ENCODE measurements at places on chromosomes 13 and 19.
A peak's percentile ranks its signal among the peaks of the same experiment; 100 is the strongest.

- H3K4me1 ChIP-seq = peaks cover 20% of the 10 kb centered on the region
- no peak within 1 kb of the TSS for H3K4me3 ChIP-seq
- DNase-seq = no peak
- peaks cover 46% of the 10 kb centered on the region for H3K27me3 ChIP-seq
Measured at GRCh38 chr19:14061751-14062557, at the start of gene PALM3. TSS of gene PALM3 (minus strand) at chr19:14062076. CDS start at chr19:14061980, 96 bp downstream.

DNA sequence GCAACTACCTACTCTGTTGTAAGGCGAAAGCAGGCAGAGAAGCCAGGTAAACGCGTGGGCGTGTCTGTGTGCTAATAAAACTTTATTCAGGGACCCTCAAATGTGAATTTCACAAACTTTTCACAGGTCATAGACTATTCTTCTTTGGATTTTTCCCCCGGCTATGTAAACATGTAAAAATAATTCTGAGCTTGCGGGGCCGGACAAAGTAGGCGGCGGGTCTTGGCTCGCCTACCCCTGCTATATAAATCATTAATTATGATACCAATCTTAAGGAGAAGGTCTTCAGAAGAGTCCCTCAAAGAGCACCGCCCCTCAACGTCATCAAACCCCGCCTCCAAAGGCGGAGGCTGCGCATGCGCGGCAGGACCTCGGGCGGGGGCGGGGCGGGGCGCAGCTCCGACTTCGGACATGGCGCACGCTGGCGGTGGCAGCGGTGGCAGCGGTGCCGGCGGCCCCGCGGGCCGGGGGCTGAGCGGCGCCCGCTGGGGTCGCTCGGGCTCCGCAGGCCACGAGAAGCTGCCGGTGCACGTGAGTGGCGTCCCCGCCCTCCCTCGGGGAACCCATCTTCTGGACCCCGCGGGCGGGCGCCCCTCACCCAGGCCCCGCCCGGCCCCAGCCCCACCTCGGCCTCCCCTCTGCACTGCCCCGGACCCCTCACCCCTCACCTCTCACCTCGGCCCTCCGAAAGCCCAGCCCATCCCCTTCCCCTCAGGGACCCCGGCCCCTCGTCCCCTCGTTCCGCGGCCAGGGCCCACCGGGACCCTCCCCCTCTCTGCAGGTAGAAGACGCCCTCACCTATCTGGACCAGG lies at the start of gene SIN3B:
TSS of gene SIN3B (plus strand) at position 389 of the 812 bp plus-strand sequence. CDS start at position 412, 23 bp downstream.
- peaks cover 29% of the 10 kb centered on the region for H3K4me1 ChIP-seq
- no peaks in the 10 kb centered on the region for H3K36me3 ChIP-seq
- H3K27ac ChIP-seq = peak within 1 kb of the TSS; percentile 76
- peaks cover 17% of the 10 kb centered on the region for H3K27me3 ChIP-seq
- DNase-seq = peak; percentile 97

DNA sequence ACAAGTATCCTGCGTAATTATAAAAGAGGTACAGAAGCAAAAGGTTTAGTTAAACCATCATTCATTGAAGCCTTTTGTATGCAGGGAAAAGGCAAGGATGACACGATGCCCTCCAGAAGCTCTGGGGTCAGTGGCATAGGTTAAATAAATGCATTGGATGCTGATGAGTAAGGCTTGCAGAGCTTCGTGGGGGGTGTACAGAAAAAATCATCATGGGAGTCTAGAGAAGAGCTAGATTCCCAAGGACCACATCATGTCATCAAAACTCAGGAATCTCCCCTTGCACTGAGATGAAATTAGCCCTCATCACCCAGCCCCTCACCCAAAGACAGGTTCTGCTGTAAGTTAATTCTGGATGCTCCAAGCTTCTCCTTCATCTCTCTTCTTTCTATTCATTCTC lies 8.3 kb downstream of the FPR1 start:
- peaks cover 8% of the 10 kb centered on the region for H3K27me3 ChIP-seq
- no peak overlapping the region for H3K4me3 ChIP-seq
- H3K4me1 ChIP-seq = no peaks in the 10 kb centered on the region
- no peaks in the 10 kb centered on the region for H3K36me3 ChIP-seq
- H3K27ac ChIP-seq = no peak overlapping the region

- peak; percentile 47 for DNase-seq
- no peak overlapping the region for H3K27ac ChIP-seq
Measured at GRCh38 chr19:57099199-57099661, 20.6 kb upstream of the USP29 start.

DNA sequence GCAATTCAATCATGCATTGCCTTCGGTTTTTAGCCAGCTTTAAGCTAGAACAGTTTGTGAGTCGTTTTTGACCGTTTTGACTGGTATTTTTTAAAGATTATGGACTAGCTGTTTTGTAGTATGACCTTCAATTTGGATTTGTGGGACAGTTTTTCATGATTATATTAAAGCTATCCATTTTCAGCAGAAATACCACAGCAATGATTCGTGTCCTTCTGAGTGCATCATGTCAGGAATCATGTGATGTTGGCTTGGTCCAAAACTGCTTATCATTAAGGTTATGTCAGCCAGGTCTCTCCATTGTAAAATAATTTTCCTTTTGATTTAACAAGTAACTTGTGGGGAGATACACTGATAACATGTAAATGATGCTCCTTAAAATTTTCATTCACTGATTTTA lies 229.0 kb downstream of the POSTN start:
- H3K4me3 ChIP-seq = no peak overlapping the region
- H3K36me3 ChIP-seq = no peaks in the 10 kb centered on the region
- H3K27ac ChIP-seq = no peak overlapping the region

GRCh38 chr19:18712981-18713380 lies 29.5 kb downstream of the CRTC1 start:
- no peak for DNase-seq
- no peaks in the 10 kb centered on the region for H3K27me3 ChIP-seq

DNA sequence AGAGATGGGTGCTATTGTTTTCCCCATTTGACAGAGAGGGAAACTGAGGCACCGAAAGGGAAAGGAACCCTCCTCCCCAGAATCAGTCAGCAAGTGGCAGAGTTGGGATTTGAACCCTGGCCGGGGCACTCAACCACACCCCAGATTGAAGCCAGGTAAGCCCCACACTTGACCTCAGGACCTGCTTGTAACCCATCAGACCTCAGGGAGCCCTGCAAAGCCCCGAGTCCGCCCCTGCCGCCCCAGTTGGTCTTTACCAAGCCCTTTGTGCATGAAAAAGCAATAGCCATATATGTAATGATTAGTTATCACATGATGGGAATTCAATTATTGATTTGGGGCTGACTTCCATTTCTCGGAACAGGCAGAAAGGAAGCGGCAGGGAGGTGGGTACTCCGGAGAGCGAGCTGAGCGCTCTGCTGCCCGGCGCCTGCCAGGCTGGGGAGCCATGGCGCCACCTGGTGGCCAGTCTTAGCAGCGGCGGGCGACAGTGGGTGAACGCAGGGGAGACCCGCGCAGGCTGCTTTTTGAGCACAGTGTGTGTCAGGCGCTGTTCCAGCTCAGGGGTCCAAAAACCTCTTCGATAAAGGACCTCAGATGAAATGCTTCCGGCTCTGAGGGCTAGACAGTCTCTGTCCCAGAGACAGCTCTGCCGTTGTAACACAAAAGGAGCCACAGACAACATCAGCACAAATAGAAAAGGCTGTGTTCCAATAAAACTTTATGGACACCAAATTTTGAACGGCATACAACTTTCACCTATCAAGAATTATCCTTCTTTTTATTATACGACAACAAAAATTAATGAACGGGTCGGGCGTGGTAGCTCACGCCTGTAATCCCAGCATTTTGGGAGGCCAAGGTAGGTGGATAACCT lies 82.9 kb upstream of the CACNA1A start:
- peak; percentile 85 for DNase-seq
- H3K4me1 ChIP-seq = no peaks in the 10 kb centered on the region
- H3K36me3 ChIP-seq = no peaks in the 10 kb centered on the region
- H3K27ac ChIP-seq = no peak overlapping the region
- H3K4me3 ChIP-seq = no peak overlapping the region
- H3K27me3 ChIP-seq = no peaks in the 10 kb centered on the region

DNA sequence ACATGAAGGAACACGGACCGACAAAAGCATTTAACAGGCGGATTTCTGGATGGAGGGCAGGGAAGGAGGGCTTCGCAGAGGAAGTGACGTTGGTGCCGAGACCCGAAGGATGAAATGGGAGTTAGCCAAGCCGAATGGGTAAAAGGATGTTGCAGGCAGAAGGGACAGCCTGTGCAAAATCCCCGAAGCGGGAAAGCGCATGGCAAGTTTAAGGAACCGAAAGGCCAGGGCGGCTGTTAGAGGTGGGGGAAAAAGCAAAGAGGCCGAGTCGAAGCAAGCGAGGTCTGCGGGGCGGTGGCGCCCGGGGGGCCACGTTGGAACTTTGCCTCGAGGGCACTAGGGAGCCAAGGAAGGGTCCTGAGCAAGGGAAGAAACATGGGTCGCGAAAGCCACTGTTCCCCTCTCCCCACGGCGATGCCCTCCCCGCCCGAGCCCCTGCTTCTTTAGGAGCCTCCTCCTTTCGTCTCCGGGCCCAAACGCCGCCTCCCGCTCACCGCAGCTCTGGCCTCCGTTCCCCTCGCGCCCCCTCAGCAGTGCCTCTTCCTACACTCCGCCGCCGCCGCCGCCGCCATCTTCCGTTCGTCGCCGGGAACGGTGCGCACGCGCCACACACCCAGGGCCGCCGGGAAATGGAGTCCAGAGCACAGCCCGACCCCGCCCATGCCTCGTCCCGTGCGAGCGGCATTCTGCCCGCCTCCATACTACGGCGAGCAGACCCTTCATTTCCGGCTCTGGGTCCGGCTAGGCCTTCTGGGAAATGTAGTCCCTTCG lies at the start of gene SYMPK:
TSS of gene SYMPK (minus strand) at position 584 of the 771 bp plus-strand sequence. CDS start 8,652 bp downstream, outside the sequence.
- H3K27me3 ChIP-seq = peaks cover 14% of the 10 kb centered on the region
- H3K36me3 ChIP-seq = no peaks in the 10 kb centered on the region
- peak within 1 kb of the TSS; percentile 86 for H3K4me3 ChIP-seq
- peak; percentile 98 for DNase-seq
- peak within 1 kb of the TSS; percentile 93 for H3K27ac ChIP-seq
- peaks cover 33% of the 10 kb centered on the region for H3K4me1 ChIP-seq

DNA sequence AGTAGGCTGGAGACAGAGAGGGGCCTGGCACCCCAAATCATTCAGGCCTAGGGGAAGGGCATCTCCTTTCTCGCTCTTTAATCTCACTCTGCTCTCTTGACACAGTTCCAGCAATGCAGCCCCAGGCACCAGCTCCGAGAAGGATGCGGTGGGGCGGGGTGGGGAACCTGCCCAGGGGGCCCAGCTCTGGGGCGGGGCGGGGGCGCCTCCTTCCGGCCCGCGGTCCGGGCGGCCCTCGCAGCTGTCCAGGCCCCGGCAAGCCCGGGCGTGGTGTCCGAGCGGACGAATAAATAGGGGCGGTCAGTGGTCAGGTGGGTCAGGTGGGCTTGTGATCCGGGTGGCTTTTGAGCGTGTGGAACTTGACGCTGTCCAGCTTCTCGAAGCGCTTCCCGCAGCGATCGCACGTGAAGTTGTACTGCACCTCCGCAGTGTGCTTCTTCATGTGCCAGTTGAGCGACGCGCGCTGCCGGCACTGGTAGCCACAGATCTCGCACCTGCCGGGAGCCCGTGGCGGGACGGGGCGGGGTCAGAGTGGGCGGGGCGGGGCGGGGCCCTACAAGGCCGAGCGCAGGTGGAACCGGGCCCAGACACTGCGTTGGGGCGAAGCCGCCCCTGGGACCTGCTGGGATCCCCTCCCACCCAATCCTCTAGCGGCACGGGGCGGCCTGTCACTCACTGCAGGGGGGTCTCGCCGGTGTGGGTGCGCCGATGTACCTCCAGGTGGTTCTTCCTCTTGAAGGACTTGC lies 2.7 kb upstream of the ELAVL3 start:
- no peak overlapping the region for H3K27ac ChIP-seq
- peaks cover 2% of the 10 kb centered on the region for H3K36me3 ChIP-seq
- H3K4me1 ChIP-seq = peaks cover 36% of the 10 kb centered on the region
- no peak for DNase-seq

Data from B cell (primary cell).